ENCODE measurements at places on chromosomes 5 and 9. TPM values are rescaled to one million over a fixed set of nuclear protein-coding genes. Genes with fewer than 3 reads are reported as not detected.

- H3K4me1 ChIP-seq: no peaks in the 10 kb centered on the region
- no peak overlapping the region for H3K4me3 ChIP-seq
- peaks cover under 1% of the 10 kb centered on the region for H3K27me3 ChIP-seq
- DNase-seq: no peak
- H3K27ac ChIP-seq: no peak overlapping the region
Measured at GRCh38 chr9:117494401-117495090, 79.7 kb upstream of the ASTN2 start.

GRCh38 chr5:141747152-141748141 is 65.4 kb upstream of the ARAP3 start:
- peaks cover 35% of the 10 kb centered on the region for H3K27me3 ChIP-seq
- no peak overlapping the region for H3K27ac ChIP-seq
- H3K4me3 ChIP-seq: no peak overlapping the region
- H3K36me3 ChIP-seq: no peaks in the 10 kb centered on the region
- DNase-seq: no peak
- no peaks in the 10 kb centered on the region for H3K4me1 ChIP-seq

- H3K36me3 ChIP-seq: no peaks in the 10 kb centered on the region
- no peak overlapping the region for H3K27ac ChIP-seq
- H3K4me1 ChIP-seq: peaks cover 7% of the 10 kb centered on the region
- H3K4me3 ChIP-seq: no peak overlapping the region
- no peak for DNase-seq
Measured at GRCh38 chr9:134693011-134693410, 51.4 kb downstream of the COL5A1 start.

Gene LCN10
- 1.2 TPM for total RNA-seq

Gene SVEP1
- not detected for total RNA-seq

DNA sequence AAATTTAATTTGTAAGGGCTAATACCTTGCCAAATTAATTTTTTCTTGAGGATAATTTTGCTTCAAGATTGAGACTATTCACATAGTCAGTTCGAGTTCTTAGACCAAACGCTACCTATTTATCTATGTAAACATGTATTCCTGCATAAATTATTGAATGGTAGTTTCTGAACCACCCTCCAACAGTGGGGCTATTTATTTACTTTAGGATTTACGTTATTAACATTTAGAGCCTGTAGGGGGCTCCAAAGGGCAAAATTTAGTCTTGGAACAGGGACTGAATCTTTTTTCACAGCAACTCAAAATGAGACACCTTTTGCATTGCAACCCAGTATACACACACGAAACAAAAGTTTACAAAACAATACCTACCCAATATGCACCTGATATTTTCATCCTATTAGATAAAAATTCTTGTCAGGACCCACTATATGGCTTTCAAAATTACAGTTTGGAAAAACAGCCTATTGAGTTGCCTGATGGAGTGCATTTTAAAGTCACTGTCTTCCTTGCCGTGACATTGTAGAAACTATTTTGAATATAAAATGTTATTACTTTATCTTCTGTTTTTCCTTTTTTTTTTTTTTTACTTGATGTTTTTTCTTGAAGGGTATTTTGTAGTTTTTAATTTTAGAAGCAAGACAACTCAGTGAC is 47.1 kb upstream of the POU4F3 start:
- no peak overlapping the region for H3K27ac ChIP-seq
- H3K27me3 ChIP-seq: no peaks in the 10 kb centered on the region
- H3K36me3 ChIP-seq: peaks cover 2% of the 10 kb centered on the region
- DNase-seq: peak; percentile 20
- no peaks in the 10 kb centered on the region for H3K4me1 ChIP-seq

DNA sequence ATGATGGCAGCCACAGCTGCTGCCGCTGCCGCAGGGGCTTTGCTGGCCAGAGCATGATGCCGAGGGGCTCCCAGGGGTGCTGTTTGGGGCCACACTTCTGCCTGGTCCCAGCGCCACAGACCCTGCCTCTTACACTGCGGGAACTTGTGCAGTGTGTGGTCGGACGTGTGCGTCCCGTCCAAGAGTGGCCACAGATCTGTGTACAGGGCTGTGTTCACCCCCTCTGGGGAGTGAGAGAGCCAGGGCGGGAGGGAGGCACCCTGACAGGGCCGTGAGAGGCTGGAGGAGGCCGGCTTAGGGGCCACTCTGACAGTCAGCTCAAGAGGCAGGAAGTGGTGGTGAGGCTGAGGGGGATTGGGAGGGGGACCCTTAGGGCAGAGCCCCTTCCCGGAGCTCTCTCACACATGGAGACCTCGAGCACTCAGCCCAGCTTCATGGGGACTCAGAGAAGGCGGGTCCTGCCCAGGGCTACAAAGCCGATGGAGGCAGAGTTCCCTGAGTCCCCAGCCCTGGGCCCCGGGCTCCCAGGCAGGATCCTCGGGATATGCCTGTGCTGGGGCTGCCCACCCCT is 13.1 kb upstream of the CARD19 start:
- H3K36me3 ChIP-seq: peaks cover 57% of the 10 kb centered on the region
- no peaks in the 10 kb centered on the region for H3K27me3 ChIP-seq
- no peak overlapping the region for H3K4me3 ChIP-seq
- peak overlapping the region; percentile 91 for H3K27ac ChIP-seq
- DNase-seq: peak; percentile 37
- H3K4me1 ChIP-seq: peaks cover 30% of the 10 kb centered on the region

Gene SKP2
- total RNA-seq: 56.8 TPM
